ENCODE measurements at places on chromosomes 16 and 17.

GRCh38 chr17:52244689-52245088 lies 86.2 kb upstream of the CA10 start:
- no peak for DNase-seq

- DNase-seq = no peak
Observed at GRCh38 chr16:23374721-23375510, 72.8 kb downstream of the SCNN1B start.

DNA sequence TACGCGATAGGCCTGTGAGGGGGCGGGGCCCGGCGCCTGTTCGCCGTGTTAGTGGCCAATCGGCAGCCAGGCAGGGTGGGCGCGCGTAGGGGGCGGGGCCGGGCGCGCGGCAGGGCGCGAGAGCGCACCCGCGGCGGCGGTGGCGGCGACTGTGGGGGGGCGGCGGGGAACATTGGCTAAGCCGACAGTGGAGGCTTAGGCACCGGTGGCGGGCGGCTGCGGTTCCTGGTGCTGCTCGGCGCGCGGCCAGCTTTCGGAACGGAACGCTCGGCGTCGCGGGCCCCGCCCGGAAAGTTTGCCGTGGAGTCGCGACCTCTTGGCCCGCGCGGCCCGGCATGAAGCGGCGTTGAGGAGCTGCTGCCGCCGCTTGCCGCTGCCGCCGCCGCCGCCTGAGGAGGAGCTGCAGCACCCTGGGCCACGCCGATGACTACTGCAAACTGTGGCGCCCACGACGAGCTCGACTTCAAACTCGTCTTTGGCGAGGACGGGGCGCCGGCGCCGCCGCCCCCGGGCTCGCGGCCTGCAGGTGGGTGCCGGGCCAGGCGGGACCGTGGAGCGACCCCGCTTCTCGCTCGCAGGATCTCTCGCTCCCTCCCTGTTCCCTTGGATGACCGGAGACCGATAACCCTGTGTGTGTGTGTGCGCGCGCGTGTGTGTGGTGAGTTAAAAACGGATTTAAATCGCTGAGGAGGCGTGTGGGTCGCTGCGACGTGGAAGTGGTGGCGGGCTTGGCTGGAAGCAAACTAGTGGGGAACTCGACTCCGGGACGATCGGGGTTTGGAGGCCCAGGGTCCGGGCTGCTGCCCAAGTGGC lies at the start of gene NFATC3:
NFATC3 (plus strand) TSS at position 112 of the 813 bp plus-strand sequence; CDS start at position 424, 312 bp downstream.
- peak; percentile 94 for DNase-seq

DNA sequence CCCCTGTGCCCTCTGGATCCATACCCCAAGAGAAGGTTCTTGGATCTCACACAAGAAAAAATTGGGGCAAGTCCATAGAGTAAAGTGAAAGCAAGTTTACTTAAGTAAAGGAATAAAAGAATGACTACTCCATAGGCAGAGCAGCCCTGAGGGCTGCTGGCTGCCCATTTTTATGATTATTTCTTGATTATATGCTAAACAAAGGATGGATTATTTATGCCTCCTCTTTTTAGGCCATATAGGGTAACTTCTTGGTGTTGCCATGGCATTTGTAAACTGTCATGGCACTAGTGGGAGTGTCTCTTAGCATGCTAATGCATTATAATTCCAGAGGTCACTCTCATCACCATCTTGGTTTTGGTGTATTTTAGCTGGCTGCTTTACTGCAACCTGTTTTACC lies 70.8 kb downstream of the NLK start:
- no peak for DNase-seq

GRCh38 chr17:56125830-56126819 lies 27.1 kb upstream of the ANKFN1 start:
- DNase-seq = no peak

DNA sequence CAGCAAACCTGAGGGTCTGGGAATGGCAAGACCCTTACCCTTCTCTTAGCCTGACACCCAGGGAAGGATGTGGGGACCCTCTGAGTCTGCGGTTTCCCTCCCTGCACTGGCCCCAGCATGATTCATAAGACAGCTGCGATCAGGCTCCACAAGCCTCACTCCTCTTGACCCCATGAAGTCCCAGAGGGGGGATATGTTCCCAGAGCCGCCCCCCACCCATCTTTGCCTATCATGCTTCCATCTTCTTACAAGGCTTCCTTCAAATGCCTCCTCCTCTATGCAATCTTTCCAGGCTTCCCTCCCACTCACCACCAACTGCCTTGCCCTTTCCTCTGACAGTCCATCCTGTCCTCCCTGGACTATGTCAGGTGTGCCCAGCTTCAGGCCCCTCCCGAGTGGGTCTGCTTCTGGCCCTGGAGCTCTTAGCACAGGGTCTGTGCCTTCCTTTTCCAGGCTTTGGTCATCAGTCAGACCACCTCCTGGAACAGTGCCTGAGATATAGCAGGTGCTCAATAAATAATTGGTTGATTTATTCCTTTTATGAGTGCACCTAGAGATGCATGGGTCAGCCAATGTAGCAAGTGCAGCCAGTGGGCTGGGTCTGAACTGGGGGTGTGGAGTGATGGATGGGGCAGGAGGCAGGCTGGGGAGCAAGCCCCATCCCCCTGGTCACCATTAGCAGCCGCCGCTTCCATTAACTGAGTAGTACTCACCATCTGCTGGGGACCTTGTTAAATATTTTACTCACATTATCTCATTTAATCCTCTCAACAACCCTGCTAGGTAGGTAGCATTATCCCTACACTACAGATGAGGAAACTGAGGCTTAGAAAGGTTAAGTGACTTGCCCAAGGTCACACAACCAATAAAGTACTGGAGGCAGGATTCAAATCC lies 8.4 kb downstream of the DLX3 start:
- no peak for DNase-seq

- DNase-seq = no peak
Observed at GRCh38 chr17:6427279-6427781, 7.6 kb downstream of the AIPL1 start.

DNA sequence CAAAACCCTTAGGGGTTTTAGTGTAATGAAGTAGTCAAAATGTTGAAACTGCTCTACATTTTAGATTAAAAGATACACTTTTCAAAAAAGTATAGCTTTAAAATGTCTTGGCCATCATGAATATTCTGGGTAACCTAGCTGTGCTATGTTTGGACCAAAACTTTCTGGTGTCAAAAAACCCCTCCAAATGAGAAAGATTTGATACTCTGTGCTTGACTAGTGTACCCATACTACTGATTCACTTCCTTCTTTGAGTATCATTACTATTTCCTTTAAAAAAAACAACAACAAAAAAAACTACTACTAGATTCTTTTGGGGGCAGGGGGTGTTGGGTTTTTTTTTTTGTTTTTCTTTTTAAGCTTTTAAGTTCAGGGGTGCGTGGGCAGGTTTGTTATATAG lies 37.3 kb downstream of the PTRH2 start:
- no peak for DNase-seq

- no peak for DNase-seq
Observed at GRCh38 chr17:76414334-76415295, 30.2 kb downstream of the SPHK1 start.

DNA sequence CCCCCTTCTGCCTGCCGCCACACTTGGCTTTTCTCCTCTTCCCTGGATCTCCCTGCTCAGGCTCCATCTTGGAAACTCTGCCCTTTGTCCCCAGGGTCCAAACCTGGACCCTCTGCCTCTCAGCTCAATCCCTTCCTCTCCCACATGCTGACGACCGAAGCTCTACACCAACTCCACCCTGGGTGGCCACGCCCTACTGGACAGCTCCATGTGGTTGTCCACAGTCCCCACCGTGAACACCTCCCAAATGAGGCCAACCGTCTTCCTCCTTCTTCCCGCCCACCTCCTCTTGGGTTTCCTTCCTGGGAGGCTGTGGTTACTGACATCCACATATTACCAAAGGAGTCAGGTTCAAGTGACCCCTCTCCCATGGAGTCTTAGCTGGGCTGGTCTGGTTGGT lies 22.6 kb upstream of the MLKL start:
- DNase-seq = no peak

DNA sequence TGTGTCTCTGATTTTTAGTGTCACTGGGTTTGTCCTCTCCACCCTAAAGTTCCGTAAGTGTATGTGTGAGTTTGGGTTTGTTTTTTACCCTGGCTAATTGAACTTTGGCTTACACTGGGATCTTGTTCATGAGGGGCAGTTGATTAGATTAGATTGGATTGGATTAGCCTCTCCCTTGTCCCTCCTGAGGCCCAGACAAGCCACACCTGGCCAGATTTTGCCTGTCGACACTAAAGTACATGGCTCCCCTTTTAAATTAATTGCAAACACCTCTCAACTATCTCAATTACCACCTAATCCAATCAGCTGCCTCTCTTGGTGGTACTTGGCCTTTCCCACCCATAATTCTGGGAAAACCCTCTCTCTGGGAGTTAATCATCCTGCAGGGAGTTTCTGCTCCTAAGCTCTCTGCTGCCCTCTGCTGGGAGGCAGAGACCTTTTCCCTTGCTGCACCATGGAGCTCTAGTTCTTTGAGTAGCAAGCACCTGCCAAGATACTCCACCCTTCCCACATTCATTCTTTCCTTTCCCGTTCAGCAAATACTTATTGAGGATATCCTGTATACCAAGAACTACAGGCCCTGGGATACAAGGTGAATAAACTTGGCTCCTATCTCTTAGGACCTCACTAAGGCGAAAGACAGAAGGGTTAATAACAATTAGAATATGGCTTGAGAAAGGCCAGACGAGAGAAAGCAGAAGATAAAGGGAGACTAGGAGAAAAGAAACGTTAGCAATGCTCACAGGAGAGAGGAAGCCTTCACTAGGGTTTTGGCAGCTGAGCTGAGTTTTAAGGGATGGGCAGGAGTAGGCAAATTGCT lies 60.0 kb upstream of the MPHOSPH6 start:
- peak; percentile 27 for DNase-seq

- no peak for DNase-seq
Observed at GRCh38 chr16:50464325-50465290, 83.6 kb upstream of the NKD1 start.

DNA sequence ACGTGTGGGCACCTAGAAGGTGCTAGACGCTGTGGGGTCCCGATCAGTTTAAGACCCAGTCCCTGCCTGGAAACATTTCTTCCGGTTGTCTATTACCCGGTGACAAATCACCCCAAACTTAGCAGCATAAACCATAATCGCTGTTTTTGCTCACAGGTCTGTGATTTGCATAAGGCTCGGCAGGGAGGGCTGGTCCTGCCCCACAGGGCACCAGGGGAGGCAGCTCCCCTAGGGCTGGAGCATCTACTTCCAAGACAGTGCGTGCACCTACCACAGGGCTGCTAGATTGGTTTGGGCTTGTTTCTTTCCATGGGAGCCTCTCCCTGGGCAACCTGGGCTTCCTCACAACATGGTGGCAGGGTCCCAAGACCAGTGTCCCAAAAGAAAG lies 214.5 kb upstream of the CIBAR2 start:
- no peak for DNase-seq

DNA sequence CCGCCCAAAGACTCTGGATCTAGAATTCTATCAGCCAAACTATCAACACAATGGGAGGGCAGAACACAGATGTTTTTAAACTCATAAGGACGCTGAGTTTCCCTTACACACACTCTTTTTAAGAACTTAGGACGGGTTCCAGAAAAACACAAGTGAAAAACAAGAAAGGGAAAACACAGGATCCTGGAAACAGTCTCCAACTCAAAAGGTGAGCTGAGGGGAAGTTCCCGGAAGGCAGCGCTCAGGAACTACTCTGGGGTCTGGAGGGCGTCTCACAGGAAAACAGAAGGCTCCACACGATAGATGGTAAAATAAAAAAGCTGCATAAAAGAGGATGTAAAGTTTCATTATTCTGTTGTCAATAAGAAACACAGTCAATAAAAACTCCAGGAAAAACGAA lies 80.2 kb upstream of the DOC2B start:
- no peak for DNase-seq

DNA sequence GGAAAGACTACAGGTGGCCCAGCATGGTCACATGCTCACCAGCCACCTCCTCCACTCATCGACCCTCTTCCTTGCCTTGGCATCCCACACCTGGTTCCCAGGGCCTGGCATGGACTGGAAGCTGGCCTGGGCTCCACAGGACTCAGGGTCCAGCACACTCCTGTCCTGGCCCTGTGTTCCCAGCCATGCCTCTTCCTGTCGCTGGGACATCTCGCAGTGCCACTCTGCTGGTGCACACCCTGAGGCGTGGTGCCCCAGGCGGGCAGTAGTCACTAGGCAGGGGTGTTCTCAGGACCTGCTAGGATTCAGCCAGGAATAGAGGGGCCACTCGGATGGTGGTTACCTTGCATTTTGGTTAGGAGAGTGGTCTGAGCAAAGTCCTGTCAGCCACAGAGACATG lies 99.4 kb downstream of the AMFR start:
- DNase-seq = no peak

DNA sequence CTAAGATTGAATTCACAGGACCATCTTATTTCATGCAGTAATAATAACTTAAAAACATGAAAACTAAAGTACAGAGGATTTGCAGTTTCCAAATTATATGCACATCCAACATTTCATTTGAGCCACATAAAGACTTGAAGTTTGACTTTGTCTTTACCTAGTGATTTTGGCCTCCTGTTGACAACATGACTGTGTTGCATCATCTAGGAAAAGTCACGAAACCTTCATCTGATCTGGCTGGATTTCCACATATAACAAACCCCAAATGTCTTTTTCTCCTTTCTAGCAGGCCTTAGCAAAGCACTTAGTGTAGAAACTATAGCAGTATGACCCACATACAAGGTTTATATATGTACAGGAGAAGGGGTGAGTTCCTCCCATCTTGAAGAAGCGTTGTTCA lies 406.5 kb upstream of the CDH5 start:
- DNase-seq = no peak

GRCh38 chr16:82655072-82655714 lies 28.4 kb downstream of the CDH13 start:
- peak; percentile 45 for DNase-seq

- DNase-seq = no peak
Observed at GRCh38 chr16:85675251-85675874, 13.4 kb downstream of the GINS2 start.

- no peak for DNase-seq
Observed at GRCh38 chr16:15996432-15997109, 47.2 kb downstream of the ABCC1 start.

- no peak for DNase-seq
Observed at GRCh38 chr16:19436540-19436939, 18.9 kb downstream of the TMC5 start.

DNA sequence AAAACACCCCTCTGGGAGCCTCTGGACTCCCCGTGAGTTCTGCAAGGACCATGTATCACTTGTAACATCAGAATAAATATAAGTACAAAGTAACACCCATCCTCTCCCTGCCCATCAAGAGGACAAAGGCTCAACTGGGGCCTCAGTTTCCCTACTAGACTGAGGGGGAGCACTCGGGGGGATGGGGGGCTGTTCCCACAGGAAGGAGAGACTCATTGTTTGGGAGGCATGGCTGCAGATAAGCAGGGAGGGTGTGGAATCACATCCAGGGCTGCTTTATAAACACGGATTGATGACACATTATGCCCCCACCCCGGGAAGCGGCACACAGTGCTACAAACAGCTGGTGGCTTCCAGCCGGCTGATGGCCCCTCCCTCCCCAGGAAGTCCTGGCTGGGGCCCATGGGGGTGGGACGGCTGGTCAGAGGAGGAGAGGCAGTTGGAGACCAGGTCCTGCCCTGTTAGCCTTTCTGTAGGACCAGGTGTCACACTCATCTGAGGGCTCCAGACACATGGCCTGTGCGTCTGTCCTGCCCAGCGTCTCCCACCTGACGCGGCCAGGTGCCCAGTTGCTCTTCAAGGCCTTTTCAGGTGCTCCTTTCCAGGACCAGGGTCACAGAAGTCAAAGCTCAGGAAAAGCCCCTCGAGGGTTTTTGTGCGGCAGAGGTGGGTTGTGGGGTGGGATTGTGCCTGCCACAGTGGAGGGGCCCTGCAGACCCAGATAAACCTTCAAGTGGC lies 1.3 kb upstream of the MPG start:
- DNase-seq = no peak

GRCh38 chr16:17062676-17063075 lies 408.1 kb downstream of the XYLT1 start:
- DNase-seq = no peak

Data from stimulated activated CD8-positive, alpha-beta memory T cell treated with anti-CD3 and anti-CD28 coated beads, Interleukin-4, amount 100 ng/mL, for 1 hour (primary cell).